Activated CD4-positive, CD25-positive, alpha-beta regulatory T cell treated with anti-CD3 and anti-CD28 coated beads, Interleukin-2, amount 50 U/mL, for 24 hours (primary cell): ENCODE measurements at places on chromosomes 4 and X.

DNA sequence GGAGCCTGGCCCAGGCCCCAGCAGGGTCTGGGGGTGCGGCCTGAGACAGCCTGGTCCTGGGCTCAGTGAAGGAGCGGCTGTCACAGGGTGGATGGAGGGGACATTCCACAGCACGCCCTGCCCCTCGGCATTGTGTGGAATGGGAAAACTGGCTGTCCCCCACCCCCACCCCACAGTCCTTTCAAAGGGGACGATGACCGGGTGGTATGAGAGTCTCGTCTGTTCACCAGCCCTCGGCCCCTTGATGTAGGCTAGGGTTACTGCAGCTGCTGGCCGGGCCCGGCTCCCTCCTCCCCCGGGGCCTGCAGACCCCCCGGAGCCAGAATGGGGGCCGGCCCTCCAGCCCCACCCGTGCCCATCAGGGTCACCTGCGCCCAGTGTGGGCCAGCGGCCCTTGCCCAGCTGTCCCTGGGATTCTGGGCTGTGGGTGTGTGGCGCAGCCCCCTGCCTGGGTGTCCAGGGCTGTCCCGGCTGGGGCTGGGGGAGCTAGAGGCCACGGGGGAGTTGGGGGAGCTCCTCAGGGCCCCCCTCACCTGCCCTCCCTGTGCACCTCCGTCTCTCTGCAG, 11.7 kb downstream of the FGFRL1 start:
- no peak for ATAC-seq

- no peak for ATAC-seq
Observed at GRCh38 chr4:42655921-42656678, 805 bp downstream of the ATP8A1 start.

DNA sequence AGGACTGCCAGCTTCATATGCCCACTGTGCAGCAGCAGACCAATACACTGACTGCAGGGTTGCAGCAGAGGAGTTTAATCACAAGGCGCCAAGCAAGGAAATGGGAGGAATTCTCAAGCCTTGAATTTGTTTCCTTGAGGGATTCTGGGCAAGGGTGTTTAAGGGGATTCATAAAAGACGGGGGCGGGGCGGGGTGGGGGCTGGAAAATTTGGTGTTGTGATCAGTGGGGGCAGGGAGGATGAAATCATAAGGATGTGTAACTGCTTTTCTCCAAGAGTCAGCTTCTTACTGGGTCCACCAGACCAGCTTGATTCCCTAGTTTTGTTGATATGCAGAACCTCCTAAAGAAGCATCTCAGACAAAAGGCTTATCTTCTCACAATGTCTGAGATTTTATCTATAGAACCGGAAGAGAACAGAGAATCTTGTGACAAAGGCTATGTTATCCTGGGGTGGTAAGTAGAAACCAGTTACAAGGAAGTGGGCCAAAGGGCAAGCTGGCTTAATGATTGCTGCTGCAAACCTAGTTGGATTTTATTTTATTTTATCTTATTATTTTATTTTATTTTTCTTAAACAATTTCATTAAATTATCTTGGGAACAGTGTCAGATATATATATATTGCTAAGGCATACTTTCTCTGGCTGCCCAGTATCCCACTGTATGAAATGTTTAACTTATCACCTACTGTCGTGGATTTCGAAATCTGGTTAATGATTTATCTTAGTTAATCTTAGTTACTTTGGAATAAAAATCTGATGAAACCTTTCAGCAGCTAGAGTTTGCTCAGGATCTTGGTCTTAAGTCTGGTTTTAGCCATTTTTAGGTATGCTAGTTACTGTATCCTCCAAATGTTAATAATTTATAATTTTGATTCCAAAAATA, 276.4 kb downstream of the RPA4 start:
- no peak for ATAC-seq

DNA sequence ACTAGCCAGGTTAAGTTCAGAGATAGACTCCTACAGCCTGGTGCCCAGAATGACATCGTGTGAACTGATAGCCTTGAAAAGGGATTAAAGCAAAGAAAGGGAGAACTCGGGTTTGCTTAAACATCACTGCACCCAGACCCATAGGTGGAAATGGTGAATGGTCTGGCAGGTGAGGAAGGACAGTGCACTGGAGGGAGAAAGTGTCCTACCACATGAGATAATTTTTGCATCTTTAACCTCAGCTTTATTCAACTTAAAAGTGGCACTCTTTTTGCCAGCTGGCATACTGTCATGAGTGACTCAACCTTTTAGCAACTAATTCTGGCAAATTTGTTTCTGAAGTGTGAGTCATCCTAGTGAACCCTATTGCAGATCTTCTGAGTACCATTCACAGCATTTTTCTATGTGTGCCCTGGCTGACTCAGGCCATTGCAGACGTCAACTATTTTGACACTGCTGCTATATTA, 53.0 kb upstream of the DAPP1 start:
- ATAC-seq = peak; percentile 95

DNA sequence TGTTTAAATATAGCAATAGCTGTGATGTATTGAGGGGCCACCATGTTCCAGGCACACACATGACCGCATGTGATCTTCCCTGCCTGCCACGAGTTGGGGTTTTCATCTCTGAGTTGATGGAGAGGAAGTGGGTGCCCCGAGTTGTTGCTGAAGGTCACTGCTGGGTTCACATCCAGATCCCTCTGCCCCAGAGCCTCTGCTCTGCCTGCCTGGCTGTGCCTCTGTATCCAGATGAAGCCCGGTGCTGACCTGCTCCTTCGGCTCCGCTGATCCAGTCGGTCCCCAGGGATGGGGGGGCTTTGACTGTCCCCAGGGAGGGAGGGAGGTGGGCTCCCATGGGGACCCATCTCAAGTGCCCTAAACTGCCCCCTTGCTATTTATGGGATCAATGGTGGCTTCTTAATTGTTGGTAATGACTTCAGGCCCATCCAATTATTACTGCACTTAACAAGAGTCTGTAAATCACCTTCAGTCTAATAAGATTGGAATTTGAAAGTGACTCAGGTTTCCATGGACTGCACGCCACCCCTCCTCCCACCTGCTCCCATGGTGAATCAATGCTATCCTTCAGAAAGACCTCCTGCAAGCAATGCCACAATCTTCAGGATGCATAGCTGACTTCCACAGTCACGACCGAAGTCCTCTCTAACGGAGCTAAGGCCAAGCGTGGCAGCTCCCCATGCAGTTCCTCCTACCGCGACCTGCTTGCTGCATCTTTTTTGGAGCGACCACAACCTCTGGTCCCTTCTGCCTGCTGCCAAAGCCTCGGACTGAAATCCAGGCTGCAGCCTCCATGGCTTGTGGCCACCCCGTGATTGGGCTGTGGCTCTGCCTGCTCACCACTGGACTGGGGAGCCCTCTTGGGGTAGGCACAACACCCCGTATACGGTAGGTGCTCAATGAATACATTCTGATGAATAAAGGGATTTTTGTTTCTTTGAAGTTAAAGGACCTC, 73.1 kb downstream of the CPZ start:
- no peak for ATAC-seq

GRCh38 chr4:159146488-159146887, 43.6 kb downstream of the RAPGEF2 start:
- ATAC-seq = no peak

DNA sequence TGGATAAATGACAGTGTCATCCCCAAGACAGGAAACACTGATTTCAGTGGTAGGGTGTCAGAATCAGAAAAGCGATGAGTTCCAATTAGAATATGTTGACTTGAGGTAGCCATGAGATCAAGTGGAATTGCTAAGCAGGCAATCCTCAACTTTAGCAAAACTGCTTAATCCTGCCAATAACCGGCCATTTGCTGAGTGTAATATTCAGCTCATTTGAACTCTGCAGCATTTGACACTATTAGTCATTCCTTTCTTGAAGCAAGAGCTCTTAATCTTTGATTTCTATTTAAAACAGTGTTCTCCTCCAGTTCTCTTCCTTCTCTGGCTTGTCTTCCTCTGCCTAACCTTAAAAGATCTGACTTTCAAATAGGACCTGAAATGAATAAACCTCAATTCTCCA, 68.7 kb upstream of the DCLK2 start:
- no peak for ATAC-seq

DNA sequence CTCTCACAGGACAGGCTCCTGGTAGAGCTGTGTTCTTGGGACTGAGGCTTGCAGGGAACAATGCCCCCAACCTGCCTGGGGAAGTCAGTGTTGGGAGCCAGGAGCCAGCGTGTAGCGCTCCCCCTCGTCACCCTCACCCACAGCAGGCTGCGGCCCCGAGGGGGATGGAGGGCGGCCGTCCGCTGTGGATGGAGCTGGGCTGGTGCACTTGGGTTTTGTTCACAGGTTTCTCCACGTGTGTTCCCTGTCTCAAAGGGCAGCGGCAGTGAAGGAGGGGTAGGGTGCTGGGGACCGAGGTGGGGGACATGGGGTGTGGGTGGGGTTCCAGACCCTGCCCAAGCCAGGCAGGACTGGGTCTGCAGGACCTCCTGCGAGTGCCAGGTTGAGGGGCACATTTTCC, 69.1 kb downstream of the RGS12 start:
- ATAC-seq = no peak

- ATAC-seq = no peak
Observed at GRCh38 chr4:156195914-156196313, 242.2 kb upstream of the CTSO start.

DNA sequence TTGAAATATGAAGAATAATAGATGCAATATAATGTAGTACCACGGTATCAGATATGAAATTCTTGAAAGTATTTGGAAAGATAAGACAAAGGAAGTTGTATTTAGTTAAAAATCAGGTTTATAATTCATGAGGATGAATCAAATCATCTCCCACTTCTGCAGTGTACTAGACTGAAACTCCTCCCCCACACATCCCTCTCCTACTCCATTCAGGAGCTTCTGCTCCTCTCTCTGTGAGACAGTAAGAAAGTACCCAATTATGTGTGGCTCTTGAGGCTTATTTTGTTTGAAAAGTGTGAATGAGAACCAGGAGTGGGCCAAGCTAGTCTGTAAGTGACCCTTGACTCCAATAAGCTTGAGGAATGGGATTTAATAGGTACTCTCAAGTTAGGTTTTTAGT, 9.5 kb downstream of the SLAIN2 start:
- ATAC-seq = no peak

DNA sequence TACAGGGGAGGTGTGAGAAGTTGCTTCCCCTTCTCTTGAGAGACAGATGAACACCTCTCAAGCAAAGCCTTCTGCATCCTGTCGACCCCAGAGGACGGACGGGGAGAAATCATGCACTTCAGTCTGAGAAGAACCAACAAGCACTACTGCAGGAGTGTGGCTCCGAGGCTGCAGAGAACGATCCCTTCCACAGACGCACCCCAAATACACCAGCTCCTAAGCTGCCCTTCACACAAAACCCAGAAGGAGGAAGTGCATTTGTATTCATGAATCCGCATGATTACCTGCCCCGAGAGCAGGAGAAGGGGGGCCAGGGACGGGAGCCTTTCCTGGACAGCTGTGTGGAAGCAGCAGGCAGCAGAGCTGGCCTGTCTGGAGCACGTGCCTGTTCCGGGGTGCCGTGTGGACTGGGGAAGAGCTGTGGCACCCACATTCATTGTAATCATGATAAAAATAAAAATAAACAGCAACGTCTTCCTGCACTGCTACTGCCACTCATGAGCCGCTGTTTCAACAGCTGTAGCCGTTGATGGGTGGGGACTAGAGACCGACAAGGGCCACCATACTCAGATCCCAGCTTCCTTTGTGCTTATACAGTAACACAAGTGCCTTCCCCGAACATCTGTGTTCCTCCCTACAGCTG, 42.9 kb downstream of the ACSL1 start:
- ATAC-seq = no peak

GRCh38 chrX:7068939-7069367, 78.6 kb upstream of the STS start:
- no peak for ATAC-seq

GRCh38 chr4:5784021-5784420, 73.0 kb downstream of the EVC start:
- ATAC-seq = no peak

DNA sequence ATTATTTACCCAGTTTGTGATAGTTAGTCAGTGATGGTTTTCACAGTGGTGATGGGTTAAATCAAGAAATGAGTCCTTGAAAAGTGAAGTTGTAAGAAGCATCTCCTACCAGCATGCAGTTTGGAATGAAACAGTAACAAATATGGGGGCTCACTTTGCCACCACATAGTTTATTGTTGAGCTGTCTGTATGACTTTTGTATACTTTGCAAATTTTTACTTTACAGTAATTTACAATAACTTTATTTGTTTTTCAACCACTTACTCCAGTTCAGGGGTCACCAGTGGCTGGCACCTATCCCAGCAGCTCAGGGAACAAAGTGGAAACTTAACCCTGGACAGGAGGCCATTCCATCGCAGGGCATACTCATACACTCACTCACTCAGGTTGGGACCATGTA, 64.5 kb upstream of the ANKRD50 start:
- ATAC-seq = no peak

GRCh38 chr4:21512353-21512752, 436.2 kb downstream of the KCNIP4 start:
- ATAC-seq = no peak

DNA sequence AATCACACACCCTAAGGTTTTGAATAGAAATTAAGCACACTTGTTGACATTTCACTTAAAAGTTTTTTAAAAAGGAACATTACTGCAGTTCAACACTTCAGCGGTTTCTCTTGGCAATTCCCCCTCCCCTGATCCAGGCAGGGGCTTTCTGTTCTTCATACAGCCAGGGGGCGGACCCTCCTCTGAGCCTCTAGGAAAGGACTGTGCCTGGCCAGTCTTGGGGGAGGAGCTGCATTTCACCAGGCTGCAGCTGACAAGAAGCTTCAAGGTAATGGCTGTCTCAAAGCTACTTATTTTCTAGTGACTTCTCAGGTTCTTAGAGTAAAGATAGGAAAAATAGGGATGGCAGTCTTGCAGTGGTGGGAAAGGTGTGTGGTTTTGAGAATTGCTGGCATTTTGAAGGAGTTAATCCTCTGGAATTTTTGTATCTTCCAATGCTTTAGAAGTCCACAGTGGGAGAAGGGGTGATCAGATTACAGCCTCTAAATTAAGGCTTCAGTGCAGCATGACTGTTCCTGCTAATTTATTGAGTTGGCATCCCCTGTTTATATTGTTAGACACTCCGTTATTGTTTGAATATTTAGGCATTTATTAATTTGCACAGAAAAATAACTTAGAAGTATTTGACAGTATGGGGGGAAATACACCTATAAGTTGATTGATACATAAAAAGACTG, 33.5 kb downstream of the PWWP3B start:
- ATAC-seq = no peak

GRCh38 chr4:105392858-105393257, 81.0 kb downstream of the PPA2 start:
- no peak for ATAC-seq

DNA sequence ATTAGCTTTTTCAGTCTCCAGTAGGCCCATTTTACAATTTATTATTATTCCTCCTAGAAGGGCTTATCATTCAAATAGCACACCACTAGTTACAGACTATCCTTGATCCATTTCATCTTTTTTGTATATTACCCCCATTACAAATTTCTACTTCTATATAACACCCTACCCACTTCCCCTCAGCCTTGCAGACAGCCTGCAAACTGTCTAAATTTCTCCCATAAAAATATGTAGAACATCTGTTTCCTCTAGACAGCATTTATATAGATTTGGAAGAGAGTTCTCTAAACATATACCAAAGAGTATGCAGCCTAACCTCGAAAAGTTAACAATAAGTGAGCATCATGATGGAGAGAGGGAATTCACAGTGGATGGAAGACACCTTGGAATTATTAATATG, 30.8 kb downstream of the COMMD8 start:
- ATAC-seq = no peak

GRCh38 chrX:103309860-103310554, 783 bp downstream of the BEX2 start:
- ATAC-seq = no peak
